ENCODE measurements at places on chromosomes 3 and 15.

DNA sequence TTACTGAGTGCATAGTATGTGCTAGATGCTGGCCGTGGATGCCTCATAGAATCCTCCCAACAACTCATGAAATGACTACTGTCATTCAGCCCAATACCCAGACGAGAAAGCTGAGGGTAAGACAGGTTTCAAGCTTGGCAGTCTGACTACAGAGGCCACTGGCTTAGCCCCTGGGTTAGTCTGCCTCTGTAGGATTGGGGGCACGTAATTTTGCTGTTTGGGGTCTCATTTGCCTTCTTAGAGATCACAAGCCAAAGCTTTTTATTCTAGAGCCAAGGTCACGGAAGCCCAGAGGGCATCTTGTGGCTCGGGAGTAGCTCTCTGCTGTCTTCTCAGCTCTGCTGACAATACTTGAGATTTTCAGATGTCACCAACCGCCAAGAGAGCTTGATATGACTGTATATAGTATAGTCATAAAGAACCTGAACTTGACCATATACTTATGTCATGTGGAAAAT is 1.0 kb upstream of the CCR5 start:
- DNase-seq: no peak

- DNase-seq: no peak
Observed at GRCh38 chr3:182435860-182436259, 357.4 kb upstream of the ATP11B start.

GRCh38 chr3:178381555-178381954 is 154.7 kb upstream of the KCNMB2 start:
- DNase-seq: no peak

DNA sequence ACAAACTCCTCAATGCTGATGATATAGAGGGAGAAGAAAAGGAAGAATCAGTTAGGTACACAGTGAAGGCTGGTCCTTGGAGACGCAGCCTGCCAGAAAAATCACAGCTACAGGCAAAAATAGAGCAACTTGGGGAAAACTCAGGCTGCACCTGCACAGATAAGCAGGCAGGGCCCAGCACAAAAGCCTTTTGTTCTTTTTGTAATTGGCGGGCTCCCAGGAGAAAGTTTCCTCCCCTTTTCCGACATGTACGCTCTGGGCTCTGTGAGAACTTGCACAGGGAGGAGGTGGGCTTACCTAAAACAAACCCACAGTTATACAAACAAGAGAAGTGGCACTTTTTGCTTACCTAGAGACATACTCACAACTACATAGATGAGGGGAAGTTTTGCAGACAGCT is 813.4 kb upstream of the EPHA6 start:
- no peak for DNase-seq

- DNase-seq: no peak
Observed at GRCh38 chr3:75262661-75263060, 401.5 kb upstream of the FRG2C start.

DNA sequence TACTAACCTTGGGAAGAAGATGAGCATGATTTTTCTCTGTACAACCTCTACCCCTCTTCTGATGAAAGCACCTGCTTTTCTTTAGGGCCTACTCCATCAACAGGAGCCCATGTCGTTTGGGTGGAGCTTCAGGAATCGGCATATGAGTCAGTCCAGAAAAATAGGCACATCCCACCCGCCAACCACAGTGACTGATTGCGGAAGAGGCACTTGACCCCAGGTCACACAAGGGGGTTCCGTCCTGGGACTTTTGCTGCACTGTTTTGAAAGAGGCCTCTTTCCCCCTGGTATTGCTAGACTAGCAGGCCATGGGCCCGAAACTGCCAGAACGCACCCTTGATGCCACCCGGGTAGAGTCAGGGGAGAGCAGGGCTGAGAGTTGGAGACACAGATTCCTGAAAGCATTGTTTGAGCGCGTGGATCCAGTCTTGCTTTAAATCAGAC is 19.3 kb upstream of the NRROS start:
- no peak for DNase-seq

- DNase-seq: no peak
Observed at GRCh38 chr15:84834969-84835368, 17.8 kb downstream of the ALPK3 start.

DNA sequence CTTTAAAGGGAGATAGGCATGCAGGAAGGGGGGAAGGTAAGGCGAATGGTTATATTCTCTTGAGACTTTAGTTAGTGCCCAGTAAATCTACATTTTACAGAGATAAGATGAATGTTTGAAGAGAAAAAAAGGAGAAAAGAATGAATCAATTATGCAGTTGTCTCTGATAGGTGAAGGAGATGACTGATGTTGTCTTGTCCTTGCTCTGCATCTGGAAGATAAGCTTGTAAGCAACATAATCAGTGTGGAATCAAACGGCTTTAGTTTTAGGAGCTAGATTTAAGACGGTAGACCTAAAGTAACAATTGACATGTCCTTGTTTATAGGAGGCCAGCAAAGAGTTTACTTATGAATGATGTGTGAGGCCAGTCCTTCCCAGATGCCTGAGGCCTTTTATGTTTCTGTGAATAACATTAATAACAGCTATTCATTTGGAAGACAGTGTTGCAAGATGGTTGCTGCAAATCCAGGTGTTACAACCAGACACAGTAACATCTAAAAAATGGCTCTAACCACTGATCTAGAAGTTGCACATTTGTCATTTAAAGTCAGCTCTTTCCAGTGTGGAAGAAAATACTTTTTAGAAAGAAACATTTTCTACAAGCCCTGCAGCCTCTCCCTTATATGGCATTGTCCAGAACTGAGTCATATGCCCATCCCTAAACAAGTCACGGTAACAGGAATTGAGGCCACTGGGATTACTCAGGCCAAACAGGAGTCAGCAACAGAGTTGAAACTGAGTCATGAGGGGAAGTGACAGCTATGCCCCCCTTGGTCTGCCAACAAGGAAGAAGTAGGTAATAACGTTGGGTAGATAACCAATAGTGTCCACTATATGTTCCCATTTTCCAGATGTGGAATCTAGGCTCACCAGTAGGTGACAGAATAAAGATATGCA is 77.5 kb upstream of the FBN1 start:
- DNase-seq: no peak

DNA sequence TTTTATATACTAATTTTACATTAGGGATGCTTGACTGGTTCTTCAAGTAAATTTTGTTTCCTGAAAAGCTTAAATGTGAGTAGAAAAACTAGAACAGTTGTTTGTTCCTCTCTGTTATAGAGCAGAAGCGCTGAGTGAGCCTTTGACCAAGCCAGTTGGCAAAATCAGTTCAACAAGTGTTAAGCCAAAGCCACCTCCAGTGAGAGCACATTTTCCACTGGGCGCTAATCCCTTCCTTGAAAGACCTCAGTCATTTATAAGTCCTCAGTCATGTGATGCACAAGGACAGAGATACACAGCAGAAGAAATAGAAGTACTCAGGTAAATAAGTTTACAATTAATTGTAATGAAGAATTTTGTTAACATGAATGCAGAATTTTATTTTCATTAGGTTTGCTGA is 14.6 kb downstream of the CAPN7 start:
- no peak for DNase-seq

GRCh38 chr3:156547637-156548036 is 7.3 kb downstream of the SSR3 start:
- no peak for DNase-seq

DNA sequence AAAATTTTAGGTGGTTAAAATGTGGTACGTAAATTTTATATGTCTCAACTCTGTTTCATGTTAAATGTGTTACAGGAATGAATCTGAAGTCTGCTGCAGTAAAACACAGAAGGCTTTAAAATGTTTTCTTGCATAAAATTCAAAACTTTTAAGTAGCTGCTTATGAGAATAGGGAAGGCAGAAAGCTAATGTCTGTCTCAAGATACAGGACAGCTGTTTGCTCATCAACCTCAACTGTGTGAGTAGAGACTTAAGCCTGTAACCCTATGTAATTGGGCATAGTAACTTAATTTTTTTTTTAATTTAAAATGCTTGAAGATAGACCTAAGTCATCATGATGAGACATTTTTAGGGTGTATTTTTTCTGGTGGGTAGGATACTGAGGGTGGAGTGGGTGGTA is 38.9 kb downstream of the ZFAND6 start:
- no peak for DNase-seq
